ENCODE measurements at places on chromosomes 12 and 14.

DNA sequence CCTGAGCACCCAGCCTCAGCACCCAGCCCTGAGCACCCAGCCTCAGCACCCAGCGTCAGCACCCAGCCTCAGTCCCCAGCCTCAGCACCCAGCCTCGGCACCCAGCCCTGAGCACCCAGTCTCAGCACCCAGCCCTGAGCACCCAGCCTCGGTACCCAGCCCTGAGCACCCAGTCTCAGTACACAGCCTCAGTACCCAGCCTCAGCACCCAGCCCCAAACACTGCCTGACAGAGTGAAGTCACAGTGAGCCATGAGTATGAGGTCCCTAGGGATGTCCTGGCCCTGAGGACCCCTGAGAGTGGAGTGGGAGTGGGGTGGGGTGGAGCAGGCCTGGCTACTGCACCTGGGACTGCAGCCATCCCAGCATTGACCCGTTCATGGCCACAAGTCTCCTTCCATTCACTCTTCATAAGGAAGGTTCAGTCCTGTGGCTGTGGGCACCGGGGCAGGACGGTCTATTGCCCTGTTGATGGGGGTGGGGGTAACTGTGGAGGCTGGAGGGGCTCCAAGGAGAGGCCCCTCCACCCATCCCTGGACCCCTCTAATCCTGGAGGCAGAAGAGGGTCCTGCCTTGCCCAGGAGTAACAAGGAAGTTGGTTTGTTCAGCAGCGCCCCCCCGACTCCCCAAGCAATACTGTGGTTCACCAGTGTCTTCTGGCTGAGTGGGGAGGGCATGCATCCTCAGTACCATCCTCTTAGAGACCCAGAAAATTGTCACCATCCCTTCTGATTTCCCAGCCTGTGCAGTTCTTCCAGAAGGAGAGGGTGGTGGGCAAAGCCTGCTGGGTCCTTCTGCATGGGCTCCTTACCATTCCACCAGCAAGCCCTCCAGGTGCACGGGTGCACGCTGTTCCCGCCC, 140.5 kb downstream of the ADGRD1 start:
- no peak for DNase-seq

DNA sequence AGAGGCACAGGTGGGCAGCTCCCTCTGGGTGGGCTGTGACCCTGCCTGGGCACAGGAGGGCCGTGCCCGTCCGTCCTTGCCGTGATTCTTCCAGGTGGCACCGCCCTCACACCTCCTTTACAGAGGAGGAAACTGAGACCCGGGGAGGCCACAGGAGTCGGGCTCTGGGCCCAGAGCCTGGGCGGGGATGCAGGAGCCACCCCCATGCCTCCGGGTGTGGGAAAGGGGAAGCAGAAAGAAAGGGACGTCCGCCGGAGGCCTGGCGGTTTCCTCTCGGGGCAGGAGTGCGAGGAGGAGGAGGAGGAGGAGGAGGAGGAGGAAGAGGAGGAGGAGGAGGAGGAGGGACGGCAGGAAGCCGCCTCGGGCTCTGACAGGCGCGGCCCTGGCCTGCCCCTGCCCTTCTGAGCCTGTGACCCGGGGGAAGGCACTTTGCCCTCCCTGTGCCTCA, 23.0 kb downstream of the SH2B3 start:
- no peak for DNase-seq

- no peak for DNase-seq
These were observed 49.2 kb downstream of the METTL25 start for GRCh38 chr12:82407481-82407880.

- no peak for DNase-seq
These were observed 251.1 kb downstream of the NAV3 start for GRCh38 chr12:78081590-78082314.

DNA sequence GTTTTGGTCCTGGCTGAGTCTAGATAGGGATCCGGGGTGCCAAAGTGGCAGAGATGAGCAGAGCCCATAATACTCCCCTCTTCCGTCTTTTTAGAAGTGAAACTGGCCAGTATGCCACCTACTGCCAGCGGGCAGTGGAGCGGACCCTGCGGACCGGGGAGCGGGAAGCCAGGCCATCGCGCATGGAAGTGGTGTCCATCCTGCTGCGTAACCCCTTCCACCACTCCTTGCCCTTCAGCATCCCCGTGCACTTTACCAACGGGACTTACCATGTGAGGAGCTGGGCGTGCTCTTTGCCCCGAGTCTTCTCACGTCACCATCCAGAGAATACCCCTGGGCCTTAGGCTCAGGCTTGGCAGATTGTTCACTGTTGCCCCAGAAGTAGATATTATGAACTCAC, 21.0 kb downstream of the PIGH start:
- no peak for DNase-seq

DNA sequence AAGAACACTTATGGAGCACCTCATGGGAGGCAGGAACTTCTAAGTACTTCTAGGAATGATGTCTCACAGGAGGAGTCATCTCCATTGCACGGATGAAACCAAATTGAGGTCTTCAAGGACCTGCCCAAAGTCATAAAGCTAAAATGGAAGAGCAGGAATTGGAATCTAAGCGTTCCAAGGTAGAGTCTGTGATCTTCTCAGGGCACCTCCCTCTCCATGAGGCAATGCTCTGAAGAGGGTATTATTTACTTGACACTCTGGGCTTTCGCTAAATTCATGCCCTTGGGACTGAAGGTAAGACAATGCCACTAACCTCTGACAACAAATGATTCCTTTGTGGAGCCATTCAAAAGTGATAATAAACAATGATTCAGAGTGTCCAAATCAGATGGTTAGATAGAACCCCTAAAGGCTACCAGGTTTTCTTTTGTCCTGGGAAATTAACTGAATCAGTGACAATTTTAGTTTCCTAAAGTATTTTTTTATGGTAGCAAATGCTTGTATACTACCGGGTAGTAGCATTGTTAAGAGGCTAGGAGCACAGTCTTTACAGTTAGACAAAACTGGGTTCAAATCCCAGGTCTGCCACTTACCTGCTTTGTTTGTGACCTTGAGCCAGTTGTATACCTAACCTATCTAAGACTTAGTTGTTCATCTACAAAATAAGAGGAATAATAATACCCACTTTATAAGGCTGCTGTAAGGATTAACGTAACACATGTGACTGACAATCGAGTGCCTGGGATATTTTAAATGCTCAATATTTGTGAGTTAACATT, 12.3 kb downstream of the HMGA2 start:
- no peak for DNase-seq

DNA sequence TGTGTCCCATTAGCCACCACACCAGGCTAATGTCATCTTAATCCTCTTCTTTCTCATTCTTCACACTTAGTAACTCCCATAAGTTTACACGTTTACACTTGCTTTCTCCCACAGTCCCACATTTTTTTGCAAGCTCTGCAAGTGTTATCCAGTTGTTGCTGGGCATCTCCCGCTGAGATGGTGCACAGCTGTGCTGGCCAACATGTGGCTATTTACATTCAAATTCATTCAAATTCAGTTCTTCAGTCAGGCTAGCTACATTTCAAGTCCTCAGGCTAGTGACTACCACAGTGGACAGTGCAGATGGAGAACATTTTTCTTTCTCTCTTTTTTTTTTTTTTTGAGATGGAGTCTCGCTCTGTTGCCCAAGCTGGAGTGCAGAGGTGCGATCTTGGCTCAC, 9.8 kb upstream of the TEAD4 start:
- no peak for DNase-seq

- no peak for DNase-seq
These were observed 8.6 kb downstream of the PEBP1 start for GRCh38 chr12:118144499-118144898.

All from renal cortical epithelial cell (primary cell).